ENCODE measurements at places on chromosomes 5 and 9.

- no peak for DNase-seq
Measured at GRCh38 chr9:137648396-137648795, 29.6 kb downstream of the EHMT1 start.

DNA sequence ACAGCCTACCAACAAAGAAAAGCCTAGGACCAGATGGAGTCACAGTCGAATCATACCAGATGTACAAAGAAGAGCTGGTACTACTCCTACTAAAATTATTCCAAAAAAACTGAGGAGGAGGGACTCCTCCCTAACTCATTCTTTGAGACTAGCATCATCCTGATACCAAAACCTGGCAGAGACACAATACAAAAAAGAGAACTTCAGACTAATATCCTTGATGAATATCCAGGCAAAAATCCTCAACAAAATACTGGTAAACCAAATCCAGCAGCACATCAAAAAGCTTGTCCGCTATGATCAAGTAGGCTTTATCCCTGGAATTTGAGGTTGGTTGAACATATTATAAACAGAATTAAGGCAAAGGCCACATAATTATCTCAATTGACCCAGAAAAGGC lies 900.4 kb upstream of the ARRDC3 start:
- no peak for DNase-seq

DNA sequence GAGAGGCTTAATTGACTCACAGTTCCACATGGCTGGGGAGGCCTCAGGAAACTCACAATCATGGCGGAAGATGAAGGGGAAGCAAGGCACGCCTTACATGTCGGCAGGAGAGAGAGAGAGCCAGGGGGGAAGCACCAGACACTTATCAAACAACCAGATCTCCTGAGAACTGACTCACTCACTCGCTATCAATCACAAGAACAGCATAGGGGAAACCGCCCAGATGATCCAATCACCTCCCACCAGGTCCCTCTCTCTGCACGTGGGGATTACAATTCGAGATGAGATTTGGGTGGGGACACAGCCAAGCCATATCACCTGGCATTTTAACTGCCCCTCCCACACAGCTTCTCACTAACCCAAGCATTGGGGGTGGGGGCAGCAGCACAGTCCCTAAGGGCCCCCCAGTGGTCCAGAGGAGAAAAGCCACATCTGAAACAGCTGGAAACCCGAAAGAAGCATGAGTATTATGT lies 76.1 kb upstream of the ASS1 start:
- no peak for DNase-seq

DNA sequence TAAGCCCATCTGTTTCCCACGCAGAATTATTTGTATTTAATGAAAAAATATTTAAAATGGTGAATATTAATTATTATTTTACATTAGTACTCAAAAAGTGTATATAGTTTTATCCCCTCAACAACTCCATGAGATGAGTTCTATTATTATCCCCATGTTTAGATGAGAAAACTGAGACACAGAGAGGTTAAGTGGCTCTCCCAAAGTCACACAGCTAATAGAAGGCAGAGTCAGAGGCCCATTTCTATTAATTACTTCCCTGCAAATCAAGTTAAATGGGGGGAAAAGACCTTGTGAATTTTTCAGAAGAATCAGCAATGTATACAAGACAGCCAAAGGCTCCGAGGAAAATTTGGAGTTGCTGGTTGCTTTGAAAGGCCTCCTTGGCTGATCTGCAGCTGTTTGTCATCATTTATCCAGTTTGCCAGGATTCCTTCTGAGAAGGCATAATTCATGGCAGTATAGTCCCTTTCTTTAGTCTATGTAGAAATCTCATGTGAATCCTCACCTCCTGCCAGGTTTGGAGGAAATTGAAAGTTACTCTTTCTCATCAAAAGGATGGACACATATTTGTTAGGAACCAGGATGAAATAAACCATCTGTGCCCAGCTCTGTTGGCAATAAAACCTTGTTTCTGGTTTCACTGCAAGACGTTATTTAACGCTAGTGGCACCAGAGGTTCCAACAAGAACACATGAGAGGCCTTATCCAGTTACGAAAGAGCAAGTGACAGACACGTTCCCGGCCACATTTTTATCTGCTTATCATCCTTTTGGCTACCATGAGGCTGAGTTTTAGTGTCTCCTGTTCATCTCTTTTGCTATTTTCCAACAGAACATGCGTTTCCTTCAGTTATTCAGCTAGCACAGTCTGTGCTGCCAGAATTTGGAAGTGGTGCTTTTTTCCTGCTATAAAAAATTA lies 621 bp downstream of the FYB1 start:
- DNase-seq: no peak

GRCh38 chr9:2963307-2963706 lies 119.4 kb upstream of the PUM3 start:
- DNase-seq: no peak

DNA sequence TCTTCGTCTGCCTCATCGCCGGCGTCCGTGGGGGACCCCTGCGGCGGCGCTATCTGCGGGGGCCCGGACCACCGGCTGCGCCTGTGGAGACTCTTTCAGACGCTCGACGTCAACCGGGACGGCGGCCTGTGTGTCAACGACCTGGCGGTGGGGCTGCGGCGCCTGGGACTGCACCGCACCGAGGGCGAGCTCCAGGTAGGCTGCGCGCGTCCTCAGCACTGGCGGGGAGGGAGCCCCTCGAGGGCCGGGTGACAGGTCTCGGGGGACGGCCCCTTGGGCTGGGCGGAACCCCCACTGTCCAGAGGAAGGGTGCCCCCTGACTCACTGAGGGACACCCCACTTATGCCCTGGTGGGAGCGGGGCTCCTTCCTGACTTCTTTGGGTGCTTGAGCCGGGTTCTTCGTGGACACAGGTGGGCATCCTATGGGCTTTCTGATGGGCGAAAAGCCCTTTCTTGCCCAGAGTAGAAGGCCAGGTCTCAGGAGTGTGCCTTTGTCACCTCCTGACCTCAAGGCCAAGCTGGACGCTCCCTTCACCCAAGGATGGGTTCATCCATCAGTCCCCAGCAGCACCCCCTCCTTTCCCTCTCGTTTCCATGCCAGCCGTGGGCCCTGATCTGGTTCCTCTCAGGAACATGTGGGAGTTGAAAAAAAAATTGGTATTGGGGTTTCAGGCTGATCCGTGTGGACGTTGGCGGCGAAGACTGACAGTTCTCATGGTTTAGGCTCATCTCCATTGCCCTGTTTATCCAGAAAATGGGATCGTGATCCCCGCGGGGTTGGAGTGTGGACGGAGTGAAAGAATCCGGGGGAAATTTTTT lies 564 bp downstream of the SLC25A25 start:
- no peak for DNase-seq

- DNase-seq: no peak
Measured at GRCh38 chr9:105930011-105930627, 235.8 kb downstream of the TMEM38B start.

DNA sequence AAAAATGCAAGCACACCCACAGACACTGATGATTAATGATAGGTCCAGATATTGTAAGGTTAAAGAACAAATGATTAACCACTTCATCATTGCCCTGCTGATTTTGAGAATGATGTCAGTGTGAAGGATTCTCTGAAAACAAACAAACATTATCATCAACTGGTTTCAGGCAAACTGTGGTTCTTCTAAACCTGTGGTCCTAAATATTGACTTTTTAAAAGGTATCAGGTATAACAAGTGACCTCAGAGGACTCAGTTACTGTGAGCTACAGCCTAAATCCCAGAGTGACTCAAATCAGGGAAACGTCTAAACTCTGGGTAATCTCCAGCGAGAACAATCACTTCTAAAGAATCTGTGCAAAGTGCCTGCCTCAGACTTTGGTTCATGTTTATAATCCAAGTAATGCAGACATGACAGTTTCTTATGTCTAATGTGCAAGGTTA lies 172.3 kb upstream of the CDH6 start:
- DNase-seq: no peak

GRCh38 chr5:57979671-57980070 lies 480.2 kb downstream of the PLK2 start:
- no peak for DNase-seq

GRCh38 chr5:180090098-180090768 lies 18.7 kb upstream of the RNF130 start:
- DNase-seq: no peak

- no peak for DNase-seq
Measured at GRCh38 chr9:88936132-88936531, 55.1 kb upstream of the S1PR3 start.

DNA sequence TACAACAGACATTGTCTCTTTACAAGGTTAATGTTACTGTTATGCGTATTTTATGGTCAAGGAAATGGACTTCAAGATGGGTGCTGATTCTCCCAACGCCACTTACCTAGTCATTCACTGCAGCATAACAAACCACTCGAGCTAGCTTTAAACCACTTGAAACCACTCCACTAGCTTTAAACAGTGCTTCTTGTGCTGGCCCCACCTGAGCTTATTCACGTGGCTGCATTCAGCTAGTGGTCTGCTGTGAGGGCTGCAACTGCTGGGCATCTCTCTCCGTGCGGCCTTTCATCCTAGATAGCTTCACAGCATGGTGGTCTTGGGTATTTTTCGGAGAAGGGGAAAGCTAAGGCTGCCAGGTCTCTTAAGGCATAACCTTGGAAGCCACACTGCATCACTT lies 3.5 kb upstream of the HRH2 start:
- peak; percentile 15 for DNase-seq

GRCh38 chr9:94639061-94639998 lies at the start of gene FBP1:
Gene FBP1, minus strand, starts transcription at chr9:94639518. Its CDS starts 208 bp downstream, at chr9:94639310.
- no peak for DNase-seq

DNA sequence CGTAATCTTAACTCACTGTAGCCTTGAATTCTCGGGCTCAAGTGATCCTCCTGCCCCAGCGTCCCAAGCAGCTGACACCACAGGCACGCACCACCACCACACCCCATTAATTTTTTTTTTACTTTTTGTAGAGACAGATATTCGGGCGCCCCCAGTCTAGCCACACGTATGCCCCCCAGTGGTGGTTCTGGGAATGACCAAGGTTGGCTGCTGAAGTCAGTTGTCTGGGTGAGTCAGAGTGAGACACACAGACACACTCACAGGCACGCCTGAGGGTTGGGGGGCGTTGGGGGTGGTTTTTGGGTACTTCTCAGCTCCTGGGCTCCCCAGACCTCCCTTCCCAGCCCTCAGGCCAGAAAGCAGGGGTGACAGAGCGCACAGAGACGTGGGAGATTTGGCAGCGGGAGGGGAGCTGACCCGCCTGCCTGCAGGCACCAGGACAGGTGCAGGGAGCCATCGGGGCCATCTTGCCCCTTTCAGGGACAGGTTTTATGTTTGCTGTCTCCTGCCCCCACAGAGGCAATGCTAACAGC lies 4.2 kb upstream of the ENTPD8 start:
- DNase-seq: no peak

DNA sequence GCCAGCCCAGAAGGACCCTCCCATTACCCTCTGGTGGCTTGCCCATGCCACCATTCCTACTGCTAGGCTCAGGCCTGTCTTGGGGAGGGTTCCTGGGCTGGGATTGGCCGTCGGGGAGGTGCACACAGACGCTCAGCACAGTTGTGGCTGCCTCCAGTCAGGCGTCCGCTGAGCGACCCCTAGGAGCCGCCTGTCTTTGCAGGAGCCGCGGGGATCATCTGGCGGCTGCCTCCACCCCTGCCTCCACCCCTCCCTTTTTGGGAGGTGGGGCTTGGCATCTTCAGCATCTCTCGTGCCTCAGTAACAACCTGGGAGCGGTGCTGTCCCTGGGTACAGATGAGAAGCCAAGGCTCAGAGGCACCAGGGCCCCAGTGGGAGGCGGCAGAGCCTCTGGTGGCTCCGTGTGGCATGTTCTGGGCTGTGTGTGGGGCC lies 39.6 kb downstream of the RXRA start:
- DNase-seq: no peak

- no peak for DNase-seq
Measured at GRCh38 chr9:127588740-127589506, 23.2 kb upstream of the STXBP1 start.

DNA sequence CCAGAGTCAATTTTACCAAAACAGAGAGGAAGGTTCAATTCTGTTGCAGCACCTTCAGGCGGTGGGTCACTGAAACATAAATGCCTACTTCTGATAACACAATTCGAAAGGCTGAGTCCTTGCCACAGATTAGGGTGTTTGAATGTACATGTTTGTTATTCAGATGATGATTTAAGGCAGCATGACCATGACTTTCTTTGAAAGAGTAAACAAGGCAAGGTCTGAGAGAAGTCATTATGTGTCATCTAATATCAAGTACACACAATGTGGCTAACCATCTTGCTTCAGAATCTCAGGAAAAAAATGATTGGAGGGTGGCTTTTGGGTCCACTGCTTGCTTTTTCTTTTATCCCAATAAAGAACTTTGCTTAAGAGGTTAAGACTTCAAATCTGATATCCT lies 457.5 kb downstream of the TAF11L14 start:
- no peak for DNase-seq

DNA sequence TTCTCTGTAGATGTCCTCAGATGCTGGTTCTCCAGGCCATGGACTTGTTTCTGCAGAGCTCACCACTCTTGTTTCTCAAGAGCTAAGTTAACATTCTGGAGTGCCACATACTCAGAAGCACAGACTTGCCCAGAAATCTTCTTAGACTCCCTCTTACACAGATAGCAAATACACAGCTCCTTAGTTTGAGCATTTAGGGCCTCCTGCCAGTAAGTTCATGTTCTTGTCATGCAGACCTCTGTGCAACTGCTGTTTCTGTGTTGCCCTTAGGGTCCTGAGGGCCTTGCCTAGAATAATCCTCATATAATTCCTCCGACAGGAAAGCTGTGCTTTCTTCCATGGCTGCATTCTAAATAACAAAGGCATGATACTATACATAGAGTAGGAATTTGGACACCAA lies 1.3 kb upstream of the PTPDC1 start:
- no peak for DNase-seq

DNA sequence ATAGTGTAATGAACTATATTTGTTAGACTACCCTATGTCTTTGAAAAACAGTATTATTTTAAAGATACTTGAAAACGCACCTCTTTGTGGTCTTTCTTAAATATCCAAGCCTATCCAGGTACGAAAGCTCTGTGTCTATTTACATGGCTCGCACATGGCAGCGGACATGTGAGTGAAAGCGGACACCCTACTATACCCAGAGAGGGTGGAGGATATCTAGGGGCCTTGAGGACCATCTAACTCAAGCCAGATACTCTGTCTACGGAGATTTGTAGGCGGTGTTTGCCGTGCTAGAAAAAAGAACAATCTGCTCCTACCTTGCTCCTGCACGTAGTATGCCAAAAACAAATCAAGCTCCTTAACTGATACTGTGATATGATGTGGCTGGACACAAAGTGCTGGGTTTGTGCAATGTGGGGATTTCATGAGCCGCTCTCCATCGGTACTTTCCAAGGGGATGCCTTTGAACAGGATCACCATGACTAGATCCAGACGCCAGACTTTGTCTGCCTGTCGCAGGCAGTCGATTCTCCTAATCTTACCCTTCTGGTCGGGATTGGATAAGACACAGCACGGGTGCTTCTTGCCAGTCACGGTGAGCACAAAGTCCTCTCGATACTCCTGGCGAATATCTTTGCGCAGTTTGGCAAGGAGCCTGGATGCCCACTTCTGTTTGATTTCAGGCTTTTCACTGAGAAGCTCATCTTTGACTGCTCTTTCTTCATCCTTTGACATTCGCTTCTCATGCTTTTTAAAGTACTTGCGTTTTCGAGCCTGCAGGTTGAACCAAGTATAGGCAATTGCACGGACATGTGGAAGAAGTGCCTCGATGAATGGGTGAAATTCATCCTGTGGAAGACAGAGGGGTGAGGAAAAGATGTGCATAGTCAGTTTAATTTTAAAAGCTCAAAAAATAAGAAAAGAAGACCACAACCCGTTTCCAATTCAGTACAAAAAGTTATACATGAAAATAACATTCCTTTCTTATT lies 7.0 kb downstream of the NFIB start:
- DNase-seq: no peak

- no peak for DNase-seq
Measured at GRCh38 chr5:32002755-32003154, 171.4 kb downstream of the GOLPH3 start.
